Non-pigmented ciliary epithelial cell (primary cell): ENCODE measurements at places on chromosomes 5 and 9.

GRCh38 chr9:75588808-75589207, 301.7 kb upstream of the PCSK5 start:
- no peak for DNase-seq

DNA sequence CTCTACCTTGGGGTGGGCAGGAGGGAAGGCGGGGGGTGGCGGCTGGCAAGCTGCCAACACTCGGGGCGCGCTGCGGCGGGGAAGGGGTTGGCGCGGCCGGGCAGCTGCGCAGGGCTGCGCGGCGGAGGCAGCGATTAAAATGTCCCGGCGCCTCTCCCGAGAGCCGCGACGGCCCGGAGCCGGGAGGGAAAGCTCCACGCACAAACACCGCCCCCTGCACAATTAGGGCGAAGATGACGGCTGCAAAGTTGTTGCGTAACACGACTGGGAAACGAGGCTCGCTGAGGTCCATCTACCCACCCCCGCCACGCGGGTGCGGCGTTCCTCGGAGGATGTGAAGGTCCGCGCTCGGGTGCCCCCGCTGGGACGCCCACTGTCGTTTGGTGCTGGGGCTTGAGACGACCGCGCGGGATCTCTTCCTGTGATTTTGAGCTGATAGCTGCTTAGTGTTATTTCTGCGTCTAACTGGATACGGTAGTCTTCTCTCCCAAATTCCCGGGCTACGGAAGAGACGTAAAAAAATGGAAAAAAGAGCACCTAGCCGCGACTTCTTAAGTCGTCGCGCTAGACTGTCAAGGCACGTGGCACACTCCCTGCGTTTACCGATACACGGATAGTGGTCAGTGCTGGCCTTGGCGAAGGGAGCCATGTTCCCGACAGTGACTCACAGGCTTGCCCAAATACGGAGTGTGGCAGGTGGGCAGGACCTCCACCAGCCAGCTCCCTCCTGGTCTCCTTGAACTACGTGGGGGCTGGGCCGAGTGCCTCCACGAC, 958 bp upstream of the NFIL3 start:
- no peak for DNase-seq

GRCh38 chr5:113061846-113062780, 85.5 kb downstream of the DCP2 start:
- DNase-seq: peak; percentile 71

- DNase-seq: no peak
Observed at GRCh38 chr5:161078793-161079192, 226.8 kb upstream of the ATP10B start.

- DNase-seq: no peak
Observed at GRCh38 chr9:86975036-86975435, 27.7 kb upstream of the GAS1 start.
